ENCODE measurements at places on chromosomes 11 and 22.

DNA sequence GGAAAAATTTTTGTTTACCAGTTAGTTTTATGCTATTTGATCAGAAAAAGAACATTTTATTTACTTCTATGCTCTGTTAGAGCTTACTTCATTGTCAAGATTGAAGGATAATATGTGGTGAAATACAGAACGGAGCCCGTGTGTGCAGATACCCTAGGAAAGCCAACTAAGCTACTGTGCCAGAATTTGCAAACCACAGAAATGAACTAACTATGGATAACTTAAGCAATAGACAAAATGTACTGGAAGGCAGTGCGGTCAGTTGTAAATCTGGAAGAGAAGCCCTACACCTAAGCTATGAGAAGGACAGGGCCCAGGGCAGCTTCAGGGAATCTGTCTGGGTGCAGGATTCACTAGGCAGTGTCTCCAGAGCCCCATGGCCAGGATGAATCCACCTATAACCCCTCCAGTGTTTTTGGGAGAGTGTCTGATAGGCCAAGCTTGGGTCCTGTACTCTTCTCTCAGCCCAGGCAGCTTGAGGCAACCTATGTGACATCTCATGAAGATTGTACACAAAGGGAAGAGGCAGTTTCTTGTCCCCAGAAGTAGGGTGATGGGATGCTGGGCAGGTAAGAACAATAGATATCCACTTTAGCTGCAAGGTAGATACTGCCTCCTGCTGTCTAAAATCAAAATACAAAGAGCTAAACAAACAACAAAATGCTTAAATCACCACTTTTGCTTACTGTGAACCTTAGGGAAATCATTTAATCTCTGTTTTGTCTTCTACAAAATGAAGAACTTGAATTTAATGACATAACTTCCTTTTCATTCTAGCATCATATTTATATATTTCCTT lies 12.1 kb downstream of the MMP7 start:
- no peak for DNase-seq

DNA sequence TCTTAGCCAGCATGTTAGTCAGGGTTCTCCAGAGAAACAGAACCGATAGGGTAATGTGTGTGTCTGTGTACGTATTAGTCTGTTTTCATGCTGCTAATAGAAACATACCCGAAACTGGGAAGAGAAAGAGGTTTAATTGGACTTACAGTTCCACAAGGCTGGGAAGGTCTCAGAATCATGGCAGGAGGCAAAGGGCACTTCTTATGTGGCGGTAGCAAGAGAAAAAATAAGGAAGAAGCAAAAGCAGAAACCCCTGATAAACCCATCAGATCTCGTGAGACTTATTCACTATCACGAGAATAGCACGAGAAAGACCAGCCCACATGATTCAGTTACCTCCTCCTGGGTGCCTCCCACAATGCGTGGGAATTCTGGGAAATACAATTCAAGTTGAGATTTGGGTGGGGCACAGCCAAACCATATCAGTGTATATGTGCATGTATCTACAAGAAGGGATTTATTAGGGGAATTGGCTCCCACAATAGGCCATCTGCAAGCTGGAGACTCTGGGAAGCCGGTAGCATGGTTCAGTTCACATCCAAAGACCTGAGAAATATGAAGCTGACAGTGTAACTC lies 173.7 kb upstream of the NECTIN1 start:
- DNase-seq: no peak

- no peak for DNase-seq
Observed at GRCh38 chr11:11845551-11845950, 3.8 kb downstream of the USP47 start.

GRCh38 chr22:41308054-41308453 lies 6.7 kb downstream of the ZC3H7B start:
- DNase-seq: no peak

GRCh38 chr11:132122735-132123134 lies 752.3 kb downstream of the NTM start:
- DNase-seq: no peak

DNA sequence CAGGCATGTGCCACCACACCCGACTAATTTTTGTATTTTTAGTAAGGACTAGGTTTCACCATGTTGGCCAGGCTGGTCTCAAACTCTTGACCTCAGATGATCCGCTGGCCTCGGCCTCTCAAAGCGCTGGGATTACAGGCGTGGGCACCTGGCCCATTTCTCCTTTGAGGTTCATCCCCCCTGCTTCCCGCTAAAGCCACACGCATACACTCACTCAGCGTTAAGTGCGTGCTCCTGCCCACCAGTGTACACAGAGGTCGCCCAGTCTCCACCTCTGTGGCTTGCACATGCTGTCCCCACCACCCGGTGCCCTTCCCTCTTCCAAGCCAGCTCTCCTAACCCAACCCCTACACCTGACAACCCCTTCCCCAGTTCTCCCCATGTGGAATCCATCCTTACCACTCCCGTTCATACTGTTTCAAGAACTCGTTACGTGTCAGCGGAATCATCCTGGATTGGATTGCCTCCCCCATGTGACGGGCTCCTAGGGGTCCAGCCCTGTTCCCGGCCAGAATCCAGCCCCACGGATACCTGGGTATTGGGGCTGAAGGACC lies 15.7 kb upstream of the CYTH4 start:
- DNase-seq: no peak

GRCh38 chr22:47199261-47199978 lies 437.0 kb downstream of the TBC1D22A start:
- DNase-seq: no peak

DNA sequence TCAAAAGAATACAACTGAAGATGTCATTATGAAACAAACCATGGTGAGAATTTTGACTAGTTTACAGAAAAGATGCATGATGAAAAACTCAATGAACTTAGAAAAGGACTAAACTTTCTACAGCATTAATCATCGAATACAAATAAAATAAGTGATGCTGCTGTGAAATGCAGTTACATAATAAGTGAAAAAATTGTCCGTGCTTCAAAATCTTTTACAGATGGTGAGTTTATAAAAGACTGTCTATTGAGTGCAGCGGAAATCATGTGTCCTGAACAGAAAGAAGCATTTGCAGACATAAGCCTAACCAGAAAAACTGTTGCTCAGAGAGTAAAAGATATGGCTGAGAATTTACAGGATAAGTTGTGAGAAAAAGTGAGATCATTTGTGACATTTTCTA lies 33.8 kb downstream of the NEAT1 start:
- DNase-seq: no peak

- DNase-seq: no peak
Observed at GRCh38 chr11:66570079-66570849, 1.9 kb upstream of the CTSF start.

DNA sequence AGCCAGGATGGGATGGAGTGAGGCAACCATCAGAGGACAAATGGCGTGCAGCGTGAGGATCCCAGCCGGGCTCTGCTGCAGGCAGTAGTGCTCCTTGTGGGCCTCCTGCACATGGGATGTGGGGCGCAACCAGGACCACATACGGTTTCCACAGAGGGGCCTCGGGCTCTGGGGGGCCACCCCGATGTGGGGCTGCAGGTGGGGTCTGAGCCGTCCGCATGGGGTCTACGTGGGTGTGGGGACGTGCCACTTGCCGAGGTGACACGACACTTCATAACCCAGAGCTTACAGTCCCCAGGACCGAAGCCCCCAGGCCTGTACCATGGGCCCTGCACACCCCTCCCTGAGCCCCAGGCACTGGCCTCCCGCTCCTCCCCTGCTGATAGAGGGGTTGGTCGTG lies 10.8 kb downstream of the TTLL8 start:
- no peak for DNase-seq

GRCh38 chr22:49179175-49179574 lies 648.5 kb downstream of the BRD1 start:
- no peak for DNase-seq

GRCh38 chr22:29032584-29032983 lies 29.0 kb downstream of the C22orf31 start:
- peak; percentile 77 for DNase-seq

GRCh38 chr11:58268142-58268541 lies at the start of gene OR10W1:
TSS of gene OR10W1 (minus strand) at chr11:58268260. CDS start at chr11:58267858, 402 bp downstream.
- no peak for DNase-seq

- no peak for DNase-seq
Observed at GRCh38 chr22:43209523-43209890, 22.6 kb upstream of the TTLL12 start.

- no peak for DNase-seq
Observed at GRCh38 chr11:44335052-44335760, 25.3 kb upstream of the ALX4 start.

DNA sequence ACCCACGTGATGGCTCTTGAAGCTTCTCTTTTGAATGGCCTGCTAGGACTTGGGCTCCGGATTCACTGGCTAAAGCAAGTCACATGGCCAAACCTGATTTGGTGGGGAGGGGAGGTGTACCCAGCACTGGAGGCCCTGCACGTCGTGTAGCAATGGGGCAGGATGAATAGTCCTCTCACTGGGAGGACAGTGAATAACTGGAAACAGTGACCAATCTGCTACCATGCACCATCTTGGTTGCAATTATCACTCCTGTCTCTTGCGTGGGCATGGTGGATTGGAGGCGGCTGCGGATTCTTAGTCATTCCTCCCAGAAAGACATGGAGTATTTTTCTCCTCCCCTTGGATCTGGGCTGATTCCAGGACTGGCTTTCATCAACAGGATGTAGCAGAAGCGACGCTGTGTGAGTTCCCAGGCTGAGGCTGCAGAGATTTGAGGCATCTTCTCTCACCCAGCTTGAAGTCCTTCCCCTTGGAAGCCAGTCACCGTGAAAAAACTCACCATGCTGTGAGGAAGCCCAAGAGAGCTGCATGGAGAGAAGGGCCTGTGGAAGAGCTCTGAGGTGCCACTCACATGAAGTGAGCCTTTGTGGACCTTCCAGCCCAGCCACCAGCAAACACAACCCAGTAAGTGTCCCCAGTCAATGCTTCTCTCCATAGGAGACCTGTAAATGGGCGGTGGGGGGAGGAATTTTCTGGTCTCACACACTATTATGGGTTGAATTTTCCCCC lies 70.4 kb downstream of the IGLL1 start:
- no peak for DNase-seq

GRCh38 chr11:76783896-76784813 lies 999 bp downstream of the TSKU start:
- peak; percentile 54 for DNase-seq

DNA sequence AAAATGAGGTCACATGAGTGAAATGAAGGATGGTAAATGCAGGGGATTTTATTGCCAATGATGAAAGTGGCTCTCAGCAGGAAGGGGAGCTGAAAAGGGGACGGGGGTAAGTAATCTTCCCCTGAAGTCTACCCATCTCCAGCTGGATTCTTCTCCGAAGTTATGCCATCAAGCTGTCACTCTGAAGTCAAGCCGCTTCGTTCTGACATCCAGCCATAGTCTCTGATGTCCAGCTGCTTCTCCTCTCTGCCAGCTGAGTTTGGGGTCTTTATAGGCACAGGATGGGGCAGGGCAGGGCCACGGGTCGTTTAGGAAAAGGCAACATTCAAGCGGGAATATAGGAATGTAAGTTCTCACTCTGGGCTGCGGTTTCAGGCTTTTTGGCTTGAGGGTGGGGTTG lies 181.9 kb upstream of the ANO3 start:
- DNase-seq: no peak

DNA sequence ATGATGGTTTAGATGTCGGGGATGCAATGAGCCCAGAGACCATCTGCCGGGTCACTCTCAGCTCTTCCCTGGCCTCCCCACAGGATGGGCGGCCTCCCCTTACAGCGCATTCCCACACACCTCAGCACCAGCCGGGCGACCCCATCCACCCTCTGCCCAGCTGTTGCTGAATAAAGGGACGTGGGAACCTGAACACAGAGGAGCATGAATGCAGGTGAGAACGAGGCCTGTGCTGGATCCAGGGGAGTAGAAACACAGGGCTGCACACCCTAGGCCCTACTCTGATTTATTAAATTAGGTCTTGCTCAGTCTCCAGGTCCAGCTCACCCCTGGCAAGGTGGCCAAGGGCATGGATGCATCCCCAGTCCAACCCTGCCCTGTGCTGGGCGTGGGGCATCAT lies 180.5 kb downstream of the CTTN start:
- DNase-seq: no peak

GRCh38 chr22:37454857-37455686 lies 27.8 kb upstream of the ELFN2 start:
- DNase-seq: peak; percentile 88

DNA sequence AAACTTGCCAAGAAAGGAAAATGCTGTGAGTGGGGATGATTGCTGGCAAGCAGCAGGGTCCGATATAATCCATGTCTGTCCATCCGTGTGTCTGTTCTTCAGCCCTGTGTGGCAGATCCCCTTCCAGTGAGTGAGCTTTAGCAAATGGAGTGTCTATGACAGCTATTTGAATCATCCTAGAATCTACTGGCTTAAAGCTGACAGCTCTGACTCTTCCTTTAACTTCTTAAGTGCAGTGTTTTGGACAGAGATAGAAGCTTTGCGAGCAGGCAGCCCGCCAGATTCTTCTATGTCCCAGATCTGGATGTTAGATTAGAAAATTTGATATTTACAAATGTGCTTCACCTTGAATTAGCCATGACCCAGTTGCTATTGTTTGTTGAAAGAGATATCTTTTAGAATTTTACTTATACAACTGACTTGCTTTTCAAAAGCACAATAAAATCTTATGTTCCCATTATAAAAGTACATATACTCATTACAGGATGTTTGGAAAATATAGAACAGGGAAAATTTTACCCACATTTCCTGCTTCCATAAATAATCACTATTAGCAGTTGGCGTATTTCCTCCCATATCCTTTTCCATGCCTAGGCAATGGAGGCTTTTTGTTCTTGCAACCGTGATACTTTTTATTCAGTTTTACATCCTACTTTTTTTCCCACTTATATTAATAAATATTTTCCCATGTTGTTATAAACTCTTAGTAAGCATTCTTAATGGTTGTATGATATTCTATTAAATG lies 124.5 kb downstream of the COMMD9 start:
- DNase-seq: no peak

DNA sequence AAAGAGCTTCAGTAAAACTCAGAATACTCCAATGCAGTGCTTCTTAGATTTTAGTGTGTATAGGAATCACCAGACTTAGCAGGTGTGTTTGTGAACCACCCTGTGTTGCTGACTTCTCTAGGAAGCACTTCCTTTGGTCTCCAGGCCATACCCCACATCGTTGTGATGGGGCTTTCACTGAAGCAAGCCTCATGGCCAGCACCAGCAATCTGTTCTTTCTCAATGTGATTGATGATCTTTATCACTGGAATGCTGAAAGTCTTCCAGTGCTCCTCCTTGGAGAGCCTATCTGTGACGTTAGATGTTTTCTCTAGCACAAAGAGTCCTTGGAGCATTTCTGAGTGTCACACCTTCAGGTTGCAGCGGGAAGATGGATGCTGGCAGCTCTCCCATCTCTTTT lies 280.5 kb downstream of the DDX10 start:
- DNase-seq: no peak

- no peak for DNase-seq
Observed at GRCh38 chr11:13318498-13319295, 41.1 kb downstream of the BMAL1 start.

- DNase-seq: no peak
Observed at GRCh38 chr11:95559899-95560298, 229.7 kb downstream of the FAM76B start.

DNA sequence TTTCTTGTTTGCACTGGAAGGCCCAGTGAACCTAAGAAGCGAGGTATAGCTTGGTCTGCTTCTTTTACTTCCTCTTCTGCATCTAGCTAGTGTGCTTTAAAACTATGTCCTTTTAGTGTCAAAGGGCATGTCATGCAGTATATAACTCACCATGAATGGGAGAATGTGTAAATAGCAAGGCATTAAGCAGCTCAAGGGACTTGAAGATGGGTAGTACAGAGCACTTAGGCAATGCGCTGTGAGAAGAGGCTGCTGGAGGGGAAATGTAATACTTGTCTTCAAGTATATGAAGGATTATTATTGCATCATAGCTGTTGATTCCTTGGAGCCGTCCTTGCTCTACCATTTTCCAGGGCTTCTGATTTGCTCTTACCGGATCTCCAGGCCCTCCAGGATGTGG lies 7.6 kb downstream of the MAML2 start:
- no peak for DNase-seq

All from Caki2 (cell line).